Activated naive CD4-positive, alpha-beta T cell (primary cell): ENCODE measurements at places on chromosomes 1 and 21.

- peak; percentile 60 for DNase-seq
Measured at GRCh38 chr1:44786138-44786840, 1.7 kb downstream of the BEST4 start.

GRCh38 chr1:31396633-31397351 is 16.2 kb upstream of the SERINC2 start:
- no peak for DNase-seq

DNA sequence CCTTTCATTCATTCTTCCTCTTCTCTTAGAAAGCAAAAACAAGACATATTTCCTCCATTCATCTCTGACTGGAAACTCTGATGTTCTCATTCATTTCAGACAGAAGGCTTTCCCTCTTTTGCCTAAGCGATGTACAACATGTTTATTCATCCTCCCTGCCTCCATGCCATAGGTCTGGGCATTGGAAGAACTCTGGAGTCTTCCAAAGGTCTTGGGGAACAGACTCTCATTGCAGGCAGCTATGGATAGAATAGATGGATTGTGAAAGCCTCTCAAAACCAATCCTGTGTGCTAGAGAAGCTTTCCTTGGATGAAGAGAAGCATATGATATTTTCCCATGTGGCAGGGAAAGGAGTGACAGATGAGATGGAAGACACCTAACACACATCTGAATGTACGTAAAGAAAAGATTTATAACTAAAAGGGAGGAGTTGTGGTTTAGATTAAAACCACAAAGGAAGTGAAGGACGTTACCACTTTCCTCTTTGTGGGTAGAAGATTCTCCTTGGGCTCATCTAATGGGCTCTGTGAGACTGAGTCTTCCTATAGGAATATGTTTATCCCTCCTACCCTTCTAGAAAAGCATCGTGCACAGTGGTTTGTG is 38.7 kb downstream of the BCL9 start:
- DNase-seq, result no peak

DNA sequence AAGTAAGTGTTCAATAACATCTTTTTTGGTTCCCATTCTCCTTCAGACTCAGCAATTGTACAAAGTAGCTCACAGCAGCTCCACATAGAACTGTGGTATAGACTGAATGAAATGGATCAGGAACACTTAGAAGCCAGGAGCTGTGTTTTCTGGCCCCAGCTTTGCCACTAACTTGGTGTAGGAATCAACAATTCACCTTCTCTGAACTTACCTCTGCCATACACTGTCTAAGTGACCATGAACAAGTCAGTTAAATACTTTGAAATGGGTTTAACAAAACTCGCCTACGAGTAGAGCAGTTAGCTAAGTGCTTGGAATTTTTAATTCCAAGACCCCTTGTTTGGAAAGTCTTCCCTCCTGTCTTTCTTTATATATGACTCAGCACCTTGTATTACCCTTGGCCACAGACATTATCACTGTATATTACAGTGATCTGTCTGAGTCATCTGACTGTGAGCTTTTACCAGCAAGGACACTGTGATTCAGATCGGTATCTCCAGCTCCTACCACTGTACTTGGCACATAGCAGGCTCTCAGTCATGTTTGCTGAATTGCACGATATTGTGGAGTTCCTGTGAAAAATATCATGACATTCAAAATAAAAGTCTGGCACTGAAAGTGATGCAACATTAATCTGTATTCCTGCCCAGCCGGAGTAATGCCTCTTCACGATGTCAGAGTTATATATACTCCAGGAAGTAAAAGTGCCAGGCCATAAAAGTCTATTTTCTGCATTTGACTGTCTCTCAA is 101.7 kb upstream of the BEND5 start:
- no peak for DNase-seq

DNA sequence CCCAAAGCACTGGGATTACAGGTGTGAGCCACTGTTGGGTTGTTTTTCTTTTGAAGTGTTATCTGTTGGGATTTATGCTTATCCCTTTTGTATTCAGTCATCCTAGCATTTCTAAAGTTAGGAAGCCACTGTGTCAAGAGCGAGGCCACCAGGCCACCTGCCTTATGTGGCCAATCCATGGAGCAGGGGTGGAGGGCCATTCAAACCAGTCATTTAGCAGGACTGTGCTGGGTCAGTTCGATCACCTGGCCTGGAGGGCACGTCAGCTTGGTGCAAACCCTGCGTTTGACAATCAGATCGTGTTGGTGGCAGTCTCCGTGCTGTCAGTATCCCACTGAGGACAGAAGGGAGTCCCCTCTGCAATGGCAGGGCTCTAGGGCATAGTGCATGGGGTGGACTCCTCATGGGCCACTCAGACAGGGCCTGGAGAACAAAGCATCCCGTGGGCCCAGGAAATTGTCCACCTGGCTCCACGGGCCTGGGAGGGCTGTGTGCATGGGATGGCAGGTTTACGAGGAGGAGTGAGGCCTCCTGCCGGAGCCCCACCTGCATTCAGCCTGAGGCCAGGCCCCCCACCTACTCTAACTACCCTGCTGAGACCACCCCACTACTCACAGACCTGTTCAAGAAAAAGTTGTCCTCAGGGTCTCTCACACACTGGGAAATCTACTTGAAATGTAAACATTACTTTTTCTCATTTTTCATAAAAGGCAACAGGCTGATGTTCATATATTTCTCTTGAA is 242.3 kb downstream of the SDCCAG8 start:
- no peak for DNase-seq

- no peak for DNase-seq
Measured at GRCh38 chr1:243394601-243395464, 139.0 kb downstream of the SDCCAG8 start.

DNA sequence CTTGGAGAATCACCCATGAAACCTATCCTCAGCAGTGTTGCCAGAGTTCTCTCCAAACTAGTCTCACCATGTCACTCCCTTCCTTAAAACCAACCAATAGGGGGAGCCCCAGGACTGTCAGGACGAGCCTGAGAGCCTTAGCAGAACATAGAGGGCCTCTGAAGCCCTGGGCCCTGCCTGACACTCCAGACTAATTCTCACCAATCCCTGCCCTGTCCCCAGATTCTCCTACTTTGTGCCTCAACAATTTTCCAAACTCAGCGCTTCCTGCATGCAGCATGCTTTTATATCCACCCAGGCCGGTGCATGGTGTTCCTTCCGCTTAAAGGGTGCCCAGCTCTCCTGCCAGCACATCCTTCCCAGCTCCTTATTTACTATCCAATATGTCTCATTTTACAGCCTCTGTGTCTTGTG is 42.7 kb downstream of the HSD3B1 start:
- DNase-seq, result no peak

GRCh38 chr1:144101397-144102045 is 129.7 kb upstream of the FAM72C start:
- no peak for DNase-seq

DNA sequence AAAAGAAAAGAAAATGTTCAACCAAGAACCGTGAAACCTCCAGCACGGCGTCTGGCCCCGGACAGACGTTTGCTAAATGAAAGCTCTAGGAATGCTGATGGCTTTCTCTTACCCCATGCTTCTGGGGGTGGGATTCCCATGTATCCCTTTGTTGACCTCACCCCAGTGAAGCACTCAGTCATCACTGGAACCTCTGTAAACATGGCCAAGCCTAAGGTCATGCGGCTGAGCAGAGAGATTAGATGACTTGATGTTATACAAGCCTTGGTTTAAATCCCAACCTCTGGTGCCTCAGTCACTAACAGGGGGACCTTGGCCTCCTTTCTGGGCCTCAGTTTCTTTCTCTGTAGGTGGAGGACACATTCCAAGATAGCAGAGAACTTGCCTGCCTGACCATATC is 2.8 kb upstream of the MYOM3 start:
- DNase-seq, result no peak

- no peak for DNase-seq
Measured at GRCh38 chr1:211343607-211344006, 17.0 kb downstream of the TRAF5 start.

DNA sequence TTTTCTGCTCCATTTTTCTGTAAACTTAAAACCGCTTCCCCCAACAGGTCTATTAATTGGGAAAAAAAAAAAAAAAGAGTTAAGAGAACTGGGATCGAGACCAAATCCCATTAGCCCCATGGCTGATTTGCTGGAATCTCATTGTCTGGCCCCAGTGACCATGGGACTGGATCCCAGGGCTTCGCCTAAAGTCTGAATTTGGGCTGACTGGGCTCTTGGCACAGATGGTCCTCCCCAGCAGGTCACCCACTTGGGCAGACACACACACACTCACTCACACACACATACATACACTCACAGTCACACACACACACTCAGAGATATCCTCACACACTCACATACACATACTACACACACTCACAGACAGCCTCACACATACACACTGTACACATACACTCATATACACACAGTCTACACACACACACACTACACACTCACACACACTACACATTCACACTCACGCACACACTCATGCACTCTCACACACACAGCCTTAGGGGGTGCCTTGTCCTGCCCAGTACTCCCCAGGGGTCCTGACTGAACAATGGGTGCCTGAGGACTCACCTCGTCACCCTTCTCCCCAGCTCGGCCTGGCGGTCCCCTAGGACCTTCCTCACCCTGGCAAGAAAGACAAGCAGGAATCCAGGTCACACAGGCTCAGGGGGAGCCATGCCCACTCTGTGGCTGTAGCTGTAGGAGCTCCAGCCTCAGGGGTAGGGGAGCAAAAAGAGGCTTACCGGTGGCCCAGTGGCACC is 7.5 kb downstream of the COL9A2 start:
- DNase-seq, result no peak

- DNase-seq, result no peak
Measured at GRCh38 chr21:46189213-46189958, 5.1 kb upstream of the SPATC1L start.

DNA sequence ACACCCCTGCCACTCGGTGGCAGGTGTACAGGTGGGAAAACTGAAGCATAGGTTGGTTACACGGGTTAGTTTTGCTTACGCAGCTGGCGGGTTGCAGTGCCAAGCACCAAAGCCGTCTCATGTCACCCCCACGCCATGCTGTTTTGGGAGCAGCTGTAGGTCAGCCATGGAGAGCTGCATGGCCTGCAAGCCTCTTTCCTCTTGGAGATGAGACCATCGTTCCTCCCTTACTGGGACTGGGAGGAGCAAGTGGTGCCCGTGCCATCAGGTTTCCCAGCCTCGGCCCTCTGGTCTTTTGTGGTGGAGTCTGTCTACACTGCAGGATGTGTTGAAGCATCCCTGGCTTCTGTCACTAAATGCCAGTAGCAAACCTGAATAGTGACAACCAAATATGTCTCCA is 46.9 kb downstream of the AJAP1 start:
- no peak for DNase-seq

DNA sequence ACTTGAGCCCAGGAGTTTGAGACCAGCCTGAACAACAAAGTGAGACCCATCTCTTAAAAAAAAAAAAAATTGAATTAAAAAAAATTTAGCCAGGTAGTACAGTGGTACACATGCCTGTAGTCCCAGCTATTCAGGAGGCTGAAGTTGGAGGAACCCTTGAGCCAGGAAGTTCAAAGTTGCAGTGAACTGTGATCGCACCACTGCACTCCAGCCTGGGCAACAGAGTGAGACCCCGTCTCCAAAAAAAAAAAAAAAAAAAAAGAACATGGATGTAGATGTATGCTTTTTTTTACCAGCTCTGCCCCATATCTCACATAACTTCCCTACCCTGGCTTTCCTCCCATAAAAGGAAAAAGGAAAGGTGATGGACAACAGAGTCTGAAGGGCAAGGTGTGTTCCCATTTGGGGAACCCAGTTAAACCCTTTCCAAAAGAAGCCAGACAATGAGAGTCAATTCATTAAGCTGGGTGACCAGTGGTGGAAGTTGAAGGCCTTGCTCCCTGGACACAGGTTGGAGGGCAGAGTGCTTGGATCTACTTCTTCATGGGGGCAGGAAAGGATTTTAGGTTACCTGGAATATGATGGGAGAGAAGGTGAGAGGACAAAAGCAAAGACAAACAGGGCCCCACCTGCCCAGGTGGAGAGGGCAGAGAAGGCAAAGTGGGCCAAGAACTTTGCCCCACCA is 2.9 kb downstream of the KRTCAP2 start:
- DNase-seq, result no peak

- DNase-seq, result no peak
Measured at GRCh38 chr1:228828151-228828550, 92.9 kb downstream of the RHOU start.

DNA sequence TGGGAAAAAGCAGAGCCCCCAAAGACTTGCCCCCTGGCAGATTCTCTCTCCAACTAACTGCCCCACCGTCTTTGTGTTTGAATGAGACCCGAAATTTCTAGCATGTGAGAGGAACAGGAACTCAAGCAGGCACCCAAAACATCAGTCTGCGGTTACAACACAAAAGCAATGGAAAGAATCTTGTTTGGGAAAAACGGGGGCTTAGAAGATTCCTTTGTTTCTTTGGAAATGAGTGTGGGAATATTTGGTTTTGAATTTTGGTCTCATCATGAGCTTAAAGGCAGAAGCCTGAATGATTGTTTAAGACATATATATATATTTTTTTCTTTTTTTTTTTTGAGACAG is 188.9 kb upstream of the TMEM51 start:
- no peak for DNase-seq

DNA sequence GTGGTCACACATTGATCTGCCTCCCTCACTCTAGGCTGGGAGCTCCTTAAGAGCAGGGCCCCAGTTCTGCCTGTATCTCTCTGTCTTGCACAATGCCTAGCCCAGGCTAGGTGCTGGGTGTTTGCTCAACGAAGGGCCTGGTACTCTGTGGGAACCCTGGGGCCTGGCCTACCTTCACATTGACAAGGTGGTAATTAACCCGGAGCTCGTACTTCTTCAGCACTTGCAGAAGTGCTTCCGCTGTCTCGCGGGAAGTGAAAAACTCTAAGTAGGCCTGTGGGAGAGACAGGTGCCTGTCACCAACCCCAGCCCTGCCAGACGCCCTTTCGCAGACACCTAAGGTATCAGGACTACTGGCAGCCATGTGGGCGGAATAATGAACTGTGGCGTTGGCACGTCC is 13.7 kb downstream of the MTHFR start:
- DNase-seq, result no peak

GRCh38 chr21:15240848-15241247 is 176.0 kb upstream of the NRIP1 start:
- DNase-seq, result no peak

- DNase-seq, result no peak
Measured at GRCh38 chr1:1227386-1227785, 4.4 kb downstream of the SDF4 start.

- no peak for DNase-seq
Measured at GRCh38 chr1:74504933-74505512, 7.4 kb downstream of the LRRC53 start.

DNA sequence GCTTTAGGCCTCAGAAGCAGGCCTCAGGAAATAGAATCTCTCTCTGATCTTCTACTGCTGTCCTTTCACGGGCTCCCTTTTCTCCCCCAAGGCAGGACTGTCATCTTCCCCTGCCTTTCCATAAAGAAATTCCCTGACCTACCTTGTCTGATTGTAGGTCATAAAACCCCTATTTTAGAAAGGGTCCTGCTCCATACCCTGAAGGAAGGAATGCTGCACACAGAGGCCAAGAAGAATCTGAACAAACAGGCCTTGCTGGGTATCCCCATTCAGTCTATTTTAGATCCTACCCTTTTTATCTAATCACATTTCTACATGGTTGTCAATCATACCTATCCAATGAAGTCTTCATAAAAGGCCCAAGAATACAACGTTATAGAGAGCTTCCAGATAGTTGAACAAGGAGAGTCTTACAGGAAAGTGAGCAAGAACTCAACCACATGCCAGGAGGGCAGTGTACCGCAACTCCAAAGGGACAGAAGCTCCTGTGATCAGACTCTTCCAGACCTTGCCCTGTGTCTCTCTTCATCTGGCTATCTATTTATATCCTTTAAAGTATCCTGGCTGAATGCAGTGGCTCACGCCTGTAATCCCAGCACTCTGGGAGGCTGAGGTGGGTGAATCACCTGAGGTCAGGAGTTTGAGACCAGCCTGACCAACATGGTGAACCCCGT is 93.1 kb downstream of the SLC16A1 start:
- DNase-seq, result no peak

- no peak for DNase-seq
Measured at GRCh38 chr1:47759251-47759935, 237.8 kb downstream of the TRABD2B start.
